ENCODE measurements at places on chromosomes 7 and 10.

DNA sequence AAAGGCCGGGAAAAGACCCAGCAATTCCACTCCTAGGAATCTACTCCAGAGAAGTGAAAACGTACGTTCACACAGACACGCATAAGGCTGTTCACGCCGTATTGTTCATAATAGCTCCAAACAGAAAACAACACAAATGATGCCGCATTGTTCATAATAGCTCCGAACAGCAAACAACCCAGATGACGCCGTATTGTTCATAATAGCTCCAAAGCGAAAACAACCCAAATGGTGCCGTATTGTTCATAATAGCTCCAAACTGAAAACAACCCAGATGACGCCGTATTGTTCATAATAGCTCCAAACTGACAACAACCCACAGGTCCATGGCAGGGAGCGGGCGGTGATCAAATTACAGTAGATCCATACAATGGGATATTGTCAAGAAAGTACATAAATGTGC lies 85.2 kb upstream of the DNAAF5 start:
- DNase-seq: no peak

- no peak for DNase-seq
These were observed 447.8 kb upstream of the FZD8 start for GRCh38 chr10:36089790-36090440.

- DNase-seq: no peak
These were observed 147.6 kb upstream of the C7orf33 start for GRCh38 chr7:148442933-148443332.

- no peak for DNase-seq
These were observed 46.1 kb upstream of the SEPTIN7 start for GRCh38 chr7:35754741-35755140.

GRCh38 chr10:80356563-80356988 lies at the start of the genes DYDC1 and DYDC2:
Gene DYDC1, minus strand, starts transcription at chr10:80356755. Its CDS starts 4,154 bp downstream, at chr10:80352601.
Gene DYDC2, plus strand, starts transcription at chr10:80356781. Its CDS starts 5,663 bp downstream, at chr10:80362444.
- peak; percentile 89 for DNase-seq

GRCh38 chr7:261341-262250 lies 28.4 kb upstream of the FOXL3 start:
- no peak for DNase-seq

DNA sequence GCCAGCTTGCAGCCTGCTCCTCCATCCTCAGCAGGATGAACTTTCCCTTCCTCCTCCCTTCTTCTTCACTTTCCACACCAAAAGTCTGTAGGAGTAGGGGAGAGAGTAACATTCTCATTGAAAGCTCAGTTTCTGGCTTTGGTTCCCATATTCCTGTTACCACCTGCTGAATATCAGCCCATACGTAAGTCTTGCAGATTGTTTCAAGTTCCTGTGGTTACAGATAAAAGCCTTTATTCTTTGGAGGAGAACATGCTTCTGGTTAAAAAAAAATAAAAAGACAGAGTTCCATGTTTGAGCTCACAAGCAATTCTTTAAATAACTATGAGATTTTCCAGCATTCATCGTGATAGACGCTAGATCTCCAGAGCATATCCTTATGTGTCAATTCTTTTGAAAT lies 637.3 kb downstream of the SUGCT start:
- no peak for DNase-seq

DNA sequence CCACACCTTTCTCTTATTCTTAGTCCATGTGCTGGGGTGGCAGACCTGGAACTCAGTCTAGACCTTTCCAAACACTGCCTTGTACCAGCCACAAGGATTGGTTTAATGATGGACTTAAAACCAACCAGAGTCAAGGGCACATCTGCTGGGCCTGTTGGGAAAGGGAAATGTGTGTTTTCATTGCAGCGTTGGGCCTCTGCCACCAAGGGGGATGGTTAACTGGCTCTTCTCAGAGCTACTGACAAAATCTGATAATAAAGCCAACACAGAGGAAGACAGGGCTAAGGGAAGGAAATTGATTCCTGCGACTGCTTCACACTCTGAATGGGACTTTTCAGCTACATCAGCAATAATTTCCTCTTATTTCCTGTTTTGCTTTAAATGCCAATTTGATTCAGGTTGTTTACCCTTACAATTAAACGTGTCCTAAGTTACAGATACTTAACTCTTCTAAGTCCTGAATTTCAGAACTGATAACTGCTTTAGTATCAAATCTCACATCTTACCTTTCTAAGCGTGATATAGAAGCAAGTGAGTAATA lies 68.4 kb upstream of the MALRD1 start:
- no peak for DNase-seq

DNA sequence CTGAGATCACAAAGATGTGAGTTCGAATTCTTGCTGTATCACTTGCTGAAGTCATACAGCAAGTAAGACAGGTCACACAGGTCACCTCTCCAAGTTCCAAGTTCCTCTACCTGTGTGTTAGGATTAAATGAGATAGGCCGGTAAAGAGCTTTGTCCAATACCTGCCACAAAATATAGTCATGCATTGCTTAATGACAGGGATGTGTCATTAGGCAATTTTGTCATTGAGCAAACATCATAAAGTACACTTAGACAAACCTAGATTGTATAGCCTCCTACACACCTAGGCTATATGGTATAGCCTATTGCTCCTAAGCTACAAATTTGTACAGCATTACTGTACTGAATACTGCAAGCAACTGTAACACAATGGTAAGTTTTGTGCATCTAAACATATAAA lies 469.4 kb downstream of the KCNMA1 start:
- DNase-seq: no peak

GRCh38 chr7:157904211-157904865 lies 567.5 kb downstream of the DNAJB6 start:
- no peak for DNase-seq

- no peak for DNase-seq
These were observed 11.7 kb downstream of the TLL2 start for GRCh38 chr10:96501985-96502384.

- no peak for DNase-seq
These were observed 112.7 kb upstream of the AMPH start for GRCh38 chr7:38743899-38744298.
